ENCODE measurements at places on chromosomes 11 and 22. TPM values are rescaled to one million over a fixed set of nuclear protein-coding genes. Genes with fewer than 3 reads are reported as not detected.

Gene C1QTNF5
- 15.8 TPM for total RNA-seq

Gene TRMU
- 30.6 TPM for total RNA-seq

Gene CCDC15
- 1.3 TPM for total RNA-seq

Gene OR2AG1
- not detected for total RNA-seq

Gene SCGB1D2
- total RNA-seq = not detected

Gene F2
- total RNA-seq = not detected

Gene TPBGL
- total RNA-seq = under 0.01 TPM

Gene TEAD1
- total RNA-seq = 107 TPM

Gene PNPLA5
- total RNA-seq = not detected

Gene CHRM1
- not detected for total RNA-seq

Gene SNX32
- total RNA-seq = 4.0 TPM

Gene CYTH4
- total RNA-seq = 0.36 TPM

Gene CCDC89
- total RNA-seq = 4.2 TPM

Gene IFITM10
- total RNA-seq = 1.9 TPM

Gene PRDM11
- 9.1 TPM for total RNA-seq

Gene ISX
- total RNA-seq = not detected

Gene POU2F3
- 0.03 TPM for total RNA-seq

Gene FAM83F
- total RNA-seq = under 0.01 TPM

Gene SPI1
- not detected for total RNA-seq
